ENCODE measurements at places on chromosomes 16 and 17. TPM values are rescaled to one million over a fixed set of nuclear protein-coding genes. Genes with fewer than 3 reads are reported as not detected.

DNA sequence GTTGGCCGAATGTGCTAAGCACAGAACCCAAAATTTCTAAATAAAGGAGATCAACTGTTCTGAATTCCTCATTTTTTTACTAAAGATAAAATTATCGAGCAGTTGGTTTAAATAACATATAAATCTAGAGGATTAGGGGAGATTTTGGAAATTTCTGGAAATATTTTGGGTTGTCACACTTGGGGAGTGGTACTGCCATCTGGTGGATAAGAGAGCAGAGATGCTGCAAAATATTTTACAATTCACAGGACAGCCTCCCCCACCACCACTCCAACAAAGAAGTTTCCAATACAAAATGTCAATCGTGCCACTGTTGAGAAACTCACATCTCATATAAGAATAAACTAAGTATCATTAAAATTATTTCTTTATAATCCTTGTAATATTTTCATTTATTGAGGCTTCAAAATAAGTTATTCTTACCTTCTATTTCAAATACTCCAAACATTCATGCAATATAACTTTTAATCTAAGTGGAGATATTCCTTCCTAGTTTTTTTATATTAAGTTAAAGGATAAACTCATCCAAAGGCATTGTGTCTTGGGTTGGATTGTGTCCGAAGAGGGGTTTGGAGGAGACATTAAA lies 17.0 kb upstream of the ABCA8 start:
- DNase-seq: no peak

GRCh38 chr17:58783380-58783779 lies 27.7 kb downstream of the PPM1E start:
- DNase-seq: no peak

DNA sequence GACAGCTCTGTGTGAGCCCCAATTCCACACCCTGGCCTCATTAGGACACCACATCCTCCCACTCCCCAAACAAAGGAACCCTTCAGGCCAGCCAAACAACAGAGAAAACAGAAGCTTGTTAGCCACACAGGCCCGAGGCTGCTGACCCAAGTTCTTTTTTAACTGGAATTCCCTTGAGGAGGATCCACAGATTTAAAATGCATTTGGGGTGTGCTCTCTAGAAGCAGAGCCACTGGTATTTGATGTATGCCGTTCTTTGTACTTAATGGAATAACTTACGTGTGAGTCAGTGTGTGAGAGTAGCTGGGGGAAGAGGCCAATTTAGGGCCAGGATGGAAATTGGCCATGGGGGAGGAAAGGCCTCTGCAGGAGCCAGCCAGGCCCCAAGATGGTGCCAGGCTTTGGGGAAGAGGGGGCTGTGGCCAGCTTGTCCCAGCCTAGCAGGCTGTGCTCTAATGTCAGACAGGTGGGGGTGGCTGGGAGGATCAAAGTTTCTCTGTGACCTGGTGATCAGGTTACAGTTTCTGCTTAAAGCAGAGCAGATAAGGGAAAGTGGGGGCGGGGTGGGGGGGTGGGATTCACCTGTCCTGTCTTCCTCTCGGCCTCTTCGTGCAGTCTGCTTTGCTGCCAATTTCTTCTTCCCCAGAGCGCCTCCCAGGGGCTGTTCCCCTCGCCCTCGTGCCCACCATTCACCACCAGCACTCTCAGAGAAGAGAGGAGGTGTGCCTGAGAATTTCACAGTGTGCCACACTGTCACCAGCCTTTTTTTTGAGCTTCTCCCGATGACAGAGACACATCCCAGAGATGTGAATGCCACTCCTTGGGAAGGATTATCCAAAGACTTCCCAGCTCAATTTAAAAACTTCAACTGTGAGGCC lies 50.8 kb downstream of the TOM1L2 start:
- DNase-seq: peak; percentile 62

GRCh38 chr16:11162586-11163268 lies 93.3 kb downstream of the SOCS1 start:
- DNase-seq: no peak

TMEM92 gene
- 12.2 TPM for total RNA-seq

DNA sequence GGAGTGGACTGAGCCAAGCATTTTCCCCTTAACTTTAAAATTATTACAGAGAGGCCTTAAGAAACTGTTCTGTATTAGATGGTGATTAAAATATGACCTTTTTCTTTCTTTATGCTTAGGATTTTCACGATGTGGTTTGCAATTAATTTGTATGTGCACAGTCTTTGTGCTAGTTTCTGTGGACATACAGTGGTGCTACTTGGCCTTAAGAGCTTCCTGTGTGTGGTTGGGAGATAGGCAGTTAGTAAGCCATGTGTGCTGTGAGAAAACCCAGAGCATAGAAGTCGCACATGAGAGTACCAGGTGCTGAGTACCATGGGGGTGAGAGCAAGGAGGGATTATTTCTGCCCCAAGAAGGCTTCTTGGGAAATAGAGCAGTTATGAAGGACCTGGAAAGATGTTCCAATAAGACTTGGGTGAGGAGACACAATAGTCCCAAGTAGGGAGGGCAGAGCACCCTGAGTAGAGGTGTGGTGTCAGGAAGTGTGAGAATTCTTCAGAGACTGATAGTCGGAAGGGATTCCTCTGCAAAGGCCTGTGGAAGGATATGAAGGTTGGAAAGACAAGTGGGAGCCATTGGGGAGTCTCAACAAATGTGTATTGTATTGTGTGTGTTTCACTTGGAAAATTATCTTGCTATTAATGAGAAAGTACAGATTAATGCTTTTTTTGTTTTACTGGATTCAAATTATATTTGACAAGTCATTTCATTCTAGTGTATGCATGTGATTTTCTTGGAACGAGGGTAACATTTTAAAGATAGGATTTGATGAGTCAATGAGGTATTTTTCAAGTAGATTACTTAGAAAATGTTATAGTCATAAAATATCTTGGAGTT lies 239.9 kb downstream of the PRKCA start:
- DNase-seq: no peak

- DNase-seq: no peak
These were observed 54.4 kb upstream of the PABPN1L start for GRCh38 chr16:88920618-88921590.

DNA sequence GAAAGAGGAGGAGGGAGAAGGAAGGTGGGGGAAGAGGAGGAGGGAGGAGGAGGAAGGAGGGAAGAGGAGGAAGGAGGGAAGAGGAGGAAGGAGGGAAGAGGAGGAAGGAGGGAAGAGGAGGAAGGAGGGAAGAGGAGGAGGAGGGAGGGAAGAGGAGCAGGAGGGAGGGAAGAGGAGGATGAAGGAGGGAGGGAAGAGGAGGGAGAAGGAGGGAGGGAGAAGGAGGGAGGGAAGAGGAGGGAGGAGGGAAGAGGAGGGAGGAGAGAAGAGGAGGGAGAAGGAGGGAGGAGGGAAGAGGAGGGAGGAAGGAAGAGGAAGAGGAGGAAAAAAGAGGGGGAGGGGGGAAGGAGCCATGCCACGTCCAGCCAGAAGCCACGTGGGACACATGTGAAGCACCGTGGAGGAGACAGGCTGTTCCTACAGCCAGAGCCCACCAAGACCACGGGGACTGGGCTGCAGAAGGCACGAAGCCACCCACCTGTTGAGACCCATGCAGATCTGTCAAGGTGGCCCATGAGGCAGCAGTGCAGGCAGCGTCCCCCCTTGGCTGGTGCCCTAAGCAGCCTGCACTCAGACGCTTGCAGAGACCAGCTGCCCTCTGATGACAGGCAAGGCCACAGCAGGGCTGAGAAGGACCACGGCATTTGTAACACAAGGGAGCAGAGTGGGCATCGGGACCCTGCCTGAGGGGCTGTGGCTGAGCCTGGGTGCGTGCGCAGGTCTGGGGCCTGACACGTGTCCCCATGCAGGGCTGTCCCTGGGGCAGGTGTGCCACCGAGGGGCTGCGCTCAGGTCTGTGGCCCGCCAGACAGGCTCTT lies 10.3 kb downstream of the NDUFAF8 start:
- no peak for DNase-seq

- no peak for DNase-seq
These were observed 263.3 kb upstream of the CDH5 start for GRCh38 chr16:66103211-66103610.

DNA sequence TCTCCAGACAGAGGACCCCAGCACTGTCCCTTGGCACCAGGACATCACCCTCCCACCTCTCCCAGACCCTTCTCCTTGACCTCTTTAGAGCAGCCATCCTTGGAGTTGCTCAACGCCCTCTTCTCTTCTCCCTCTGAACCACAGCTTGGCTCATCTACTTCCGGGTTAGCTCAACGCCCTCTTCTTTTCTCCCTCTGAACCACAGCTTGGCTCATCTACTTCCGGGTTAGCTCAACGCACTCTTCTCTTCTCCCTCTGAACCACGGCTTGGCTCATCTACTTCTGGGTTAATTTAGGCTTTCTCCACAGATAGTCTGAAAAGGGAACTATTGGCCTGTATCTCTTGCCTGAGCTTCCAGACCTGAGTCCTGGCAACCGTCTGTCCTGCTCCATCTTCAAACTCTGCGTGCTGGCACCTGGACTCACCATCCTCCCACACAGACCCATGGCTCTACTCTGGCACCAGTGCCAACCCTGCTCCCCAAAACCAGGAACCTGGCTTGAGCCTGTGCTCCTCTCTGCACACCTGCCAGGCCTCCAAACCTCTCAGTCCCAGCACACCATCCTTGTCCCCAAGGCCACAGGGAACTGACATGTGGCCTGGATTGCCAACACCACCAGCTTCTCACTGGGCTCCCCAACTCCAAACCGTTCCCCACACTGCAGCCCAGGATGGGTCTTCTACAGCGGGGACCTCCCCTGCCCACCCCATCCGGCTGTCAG lies 25.3 kb upstream of the FAAP100 start:
- no peak for DNase-seq

DNA sequence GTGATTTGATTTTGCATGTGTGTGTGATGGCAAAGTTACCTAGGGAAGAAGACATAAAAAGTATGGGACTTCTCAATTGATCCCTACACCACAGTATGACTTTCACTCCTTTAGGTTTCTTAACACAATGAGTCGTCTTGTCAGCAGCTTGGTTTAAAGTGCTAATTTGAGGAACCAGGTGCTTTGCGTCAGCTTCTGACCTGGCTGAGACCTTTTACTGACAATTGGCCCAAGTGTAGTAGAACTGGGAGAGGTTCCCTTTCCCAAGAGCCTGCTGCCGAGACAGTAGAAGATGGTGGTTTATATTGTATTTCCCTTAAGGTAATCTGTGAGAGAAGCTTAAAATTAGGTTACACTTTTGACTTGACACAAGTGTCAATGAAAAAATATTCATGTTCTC lies 54.9 kb downstream of the LDHD start:
- no peak for DNase-seq

DNA sequence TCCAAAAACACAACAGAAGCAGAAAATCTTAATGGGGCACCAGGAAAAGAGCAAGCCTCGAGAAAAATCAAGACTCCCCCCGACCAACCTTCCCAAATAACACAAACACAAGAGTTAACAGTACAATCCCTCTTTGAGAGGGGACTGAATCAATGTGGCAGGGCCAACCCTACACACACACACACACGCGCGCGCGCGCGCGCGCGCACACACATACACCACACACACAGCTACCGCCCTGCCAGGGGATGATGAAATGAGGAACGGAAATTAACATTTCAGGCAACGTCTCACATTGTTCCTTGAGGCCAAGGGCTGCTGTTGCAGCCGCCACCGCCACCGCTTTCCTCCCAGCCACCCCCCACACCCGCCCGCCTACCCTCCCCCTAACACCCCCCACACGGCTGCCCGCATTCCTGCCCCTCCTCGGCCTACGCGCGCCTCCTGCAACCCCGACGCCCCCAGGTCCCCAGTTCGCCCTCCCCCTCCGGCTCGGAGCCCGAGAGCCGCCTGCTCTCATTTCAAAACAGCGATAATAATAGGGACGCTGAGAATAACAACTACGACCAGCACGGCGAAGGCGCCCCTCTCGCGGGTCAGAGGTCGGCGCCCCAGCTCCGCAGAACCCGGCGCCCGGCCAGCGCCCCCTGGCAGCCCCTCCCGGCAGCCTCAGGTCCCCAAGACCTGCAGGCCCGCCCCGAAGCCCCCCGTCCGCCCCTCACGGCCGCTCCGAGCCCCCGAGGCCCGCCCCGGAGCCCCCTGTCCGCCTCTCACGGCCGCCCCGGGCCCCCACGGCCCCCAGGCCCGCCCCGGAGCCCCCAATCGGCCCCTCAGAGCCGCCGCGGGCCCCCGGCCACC lies 1.1 kb downstream of the ANKRD11 start:
- DNase-seq: peak; percentile 59

FBXW10B gene
- total RNA-seq: not detected

- no peak for DNase-seq
These were observed 9.2 kb downstream of the MXRA7 start for GRCh38 chr17:76701471-76701967.

GRCh38 chr17:10050597-10051101 lies 145.6 kb upstream of the RCVRN start:
- no peak for DNase-seq

GRCh38 chr17:43984521-43984920 lies 19.9 kb upstream of the NAGS start:
- no peak for DNase-seq

- DNase-seq: no peak
These were observed 28.1 kb upstream of the BEAN1 start for GRCh38 chr16:66399031-66399430.

- DNase-seq: no peak
These were observed 1.7 kb downstream of the METRNL start for GRCh38 chr17:83080858-83081683.

PTRH2 gene
- total RNA-seq: 36.5 TPM

- DNase-seq: no peak
These were observed 2.5 kb upstream of the ABCC12 start for GRCh38 chr16:48158296-48158695.

CSNK2A2 gene
- total RNA-seq: 128 TPM

CRHR1 gene
- 0.56 TPM for total RNA-seq

GRCh38 chr17:64155751-64156544 lies 26.0 kb upstream of the ERN1 start:
- no peak for DNase-seq

GRCh38 chr17:20122254-20122879 lies 113.2 kb downstream of the SPECC1 start:
- DNase-seq: no peak

GRCh38 chr16:84330685-84331050 lies 36.0 kb downstream of the WFDC1 start:
- no peak for DNase-seq

SNX20 gene
- total RNA-seq: not detected

DNA sequence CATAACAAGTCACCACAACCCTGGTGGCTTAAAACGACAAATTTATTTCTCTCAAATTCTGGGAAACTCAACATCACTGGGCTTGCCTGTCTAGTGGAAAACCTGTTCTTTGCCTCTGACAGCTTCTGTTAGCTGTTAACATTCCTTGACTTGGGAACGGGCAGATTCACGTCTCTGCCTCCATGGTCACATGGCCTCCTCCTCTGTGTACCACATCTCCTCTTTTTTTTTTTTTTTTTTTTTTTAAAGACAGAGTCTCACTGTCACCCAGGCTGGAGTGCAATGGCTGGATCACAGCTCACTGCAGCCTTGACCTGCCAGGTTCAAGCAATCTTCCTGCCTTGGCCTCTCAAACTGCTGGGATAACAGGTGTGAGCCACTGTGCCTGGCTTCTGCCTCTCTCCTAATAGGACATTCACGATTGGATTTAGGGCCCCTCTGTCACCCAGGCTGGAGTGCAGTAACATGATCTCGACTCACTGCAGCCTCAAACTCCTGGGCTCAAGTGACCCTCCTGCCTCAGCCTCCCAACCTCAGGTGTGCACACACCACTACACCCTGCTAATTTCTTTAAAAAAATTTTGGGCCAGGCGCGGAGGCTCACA lies 11.7 kb upstream of the LLGL1 start:
- DNase-seq: no peak

- DNase-seq: no peak
These were observed 39.2 kb upstream of the TMC5 start for GRCh38 chr16:19378511-19378910.

- no peak for DNase-seq
These were observed 121.6 kb upstream of the SMURF2 start for GRCh38 chr17:64783556-64784352.

- no peak for DNase-seq
These were observed 32.1 kb upstream of the CDC42EP4 start for GRCh38 chr17:73343739-73344454.

TBX6 gene
- 2.8 TPM for total RNA-seq

Measured in H1 (cell line).